ENCODE measurements at places on chromosomes 1 and 21.

DNA sequence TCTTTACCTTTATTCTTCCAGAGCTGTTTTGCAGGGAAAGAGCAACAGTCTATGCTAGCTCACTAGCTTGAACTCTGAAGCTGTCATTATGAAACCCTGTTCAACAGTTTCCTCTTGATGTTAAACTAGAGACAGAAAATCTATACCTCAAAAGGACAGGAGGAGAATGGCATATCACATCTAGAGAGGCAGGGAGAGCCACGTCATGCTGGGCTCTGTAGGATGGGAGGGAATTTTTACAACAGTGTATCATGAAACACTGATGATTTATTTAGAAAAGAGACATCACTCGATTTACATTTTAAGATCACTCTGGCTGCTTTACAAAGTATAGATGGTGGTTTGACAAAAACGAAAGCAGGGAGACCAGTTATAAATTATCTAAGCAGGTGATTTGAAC, 224.9 kb upstream of the COA6 start:
- DNase-seq, result no peak

- DNase-seq, result no peak
Observed at GRCh38 chr1:170290276-170290675, 144.5 kb downstream of the NTMT2 start.

GRCh38 chr1:152861374-152861773, 1.6 kb downstream of the LCE7A start:
- DNase-seq, result no peak

DNA sequence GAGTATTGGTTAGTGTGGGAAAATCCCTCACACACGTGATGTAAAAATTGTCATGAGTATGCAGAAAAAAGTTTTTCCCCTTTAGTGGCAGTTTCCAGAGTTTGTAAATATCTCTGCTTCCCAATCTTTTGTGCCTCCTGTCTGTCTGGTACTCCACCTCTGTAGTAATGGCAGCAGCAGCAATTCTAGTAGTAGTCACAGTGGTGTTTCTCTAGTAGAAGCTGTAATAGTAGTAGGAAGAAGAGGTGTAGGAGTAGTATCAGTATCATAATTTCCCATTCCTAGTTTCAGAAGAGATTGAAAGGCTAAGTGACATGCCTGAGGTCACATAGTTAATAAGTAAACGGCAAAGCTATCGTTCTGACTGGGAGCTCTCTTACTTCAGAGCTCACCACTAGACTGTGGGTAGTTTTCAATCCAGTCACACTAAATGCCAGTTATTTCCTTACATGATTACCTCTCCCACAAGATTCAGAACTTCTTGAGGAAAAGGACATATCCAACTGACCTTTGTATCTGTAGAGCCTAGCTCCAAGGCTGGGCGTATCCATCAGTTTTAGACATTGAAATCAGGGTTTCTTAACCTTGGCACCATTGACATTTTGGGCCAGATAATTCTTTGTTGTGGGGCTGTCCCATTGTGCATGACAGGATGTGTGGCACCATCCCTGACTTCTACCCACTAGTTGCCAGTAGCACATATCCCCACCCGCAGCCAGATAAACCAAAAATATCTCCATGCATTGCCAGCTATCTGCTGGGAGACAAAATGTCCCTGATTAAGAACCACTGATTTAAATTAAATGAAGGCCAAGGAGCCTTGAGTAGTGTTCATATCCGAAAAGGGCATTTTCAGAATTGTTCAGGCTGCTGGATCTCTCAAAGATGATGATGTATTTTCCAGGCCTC, 135.9 kb downstream of the FGGY start:
- DNase-seq, result no peak
